ENCODE measurements at places on chromosomes 4 and X.

DNA sequence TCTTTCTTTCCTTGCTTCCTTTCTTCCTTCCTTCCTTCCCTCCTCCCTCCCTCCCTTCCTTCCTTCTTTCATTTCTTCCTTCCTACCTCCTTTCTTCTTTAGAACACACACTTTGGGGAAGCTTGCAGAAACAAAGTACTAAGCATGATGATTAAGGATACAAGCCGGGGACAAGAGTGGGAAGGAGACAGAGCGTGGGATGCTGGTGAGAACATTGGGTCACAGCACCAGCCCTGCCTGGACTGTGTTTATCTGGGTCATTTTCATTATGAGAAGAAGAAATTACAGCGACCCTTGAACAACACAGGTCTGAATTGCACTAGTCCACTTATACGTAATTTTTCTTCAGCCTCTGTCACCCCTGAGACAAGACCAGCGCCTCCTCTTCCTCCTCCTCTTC, 169.3 kb upstream of the TBL1X start:
- DNase-seq = no peak

GRCh38 chr4:173539986-173540385, 10.0 kb upstream of the HAND2 start:
- no peak for DNase-seq

DNA sequence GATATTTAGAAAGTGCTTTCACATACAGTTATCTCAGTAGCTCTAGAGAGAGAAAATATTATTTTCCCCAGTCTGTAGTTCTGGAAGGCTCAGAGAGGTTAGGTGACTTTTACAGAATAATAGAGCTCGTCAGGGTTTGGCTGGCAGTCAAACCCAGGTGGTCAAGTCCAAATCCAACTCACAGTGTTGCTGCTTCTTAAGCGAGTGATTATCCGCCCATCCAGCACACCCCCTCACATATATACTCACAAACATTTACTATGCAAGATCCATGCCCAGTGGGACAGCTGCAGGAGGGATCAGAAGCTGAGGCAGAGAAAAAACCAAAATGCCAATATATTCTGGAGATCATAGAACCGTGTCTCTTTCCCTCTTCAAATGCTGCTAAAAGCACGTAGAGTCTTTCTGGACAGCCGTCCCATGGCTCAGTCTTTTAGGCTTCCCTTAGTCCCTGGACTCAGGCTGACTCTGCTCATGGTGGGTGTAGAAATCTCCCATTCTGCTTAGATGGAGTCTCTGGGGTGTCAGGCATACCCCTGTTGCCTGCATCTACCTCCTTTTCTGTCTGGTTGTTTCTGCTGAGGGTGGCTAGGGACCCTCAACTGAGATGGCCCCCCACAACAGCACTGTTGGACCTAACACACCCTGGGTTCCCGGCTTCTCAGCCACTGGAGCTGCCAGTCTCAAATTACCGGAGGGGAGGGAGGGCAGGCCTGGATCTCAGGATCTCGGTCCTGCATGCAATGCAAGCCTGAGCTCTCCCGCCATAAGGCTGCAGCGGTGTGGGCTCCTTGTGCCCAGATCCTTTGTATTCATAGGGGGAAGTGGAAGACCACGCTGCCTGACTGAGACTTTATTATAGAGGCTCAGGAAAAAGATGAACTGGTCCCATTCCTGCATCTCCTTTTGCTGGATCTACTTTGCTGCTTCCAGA, at the start of gene CHRNA9:
CHRNA9 (plus strand) TSS at position 743 of the 934 bp plus-strand sequence; CDS start at position 878, 135 bp downstream.
- DNase-seq = no peak

DNA sequence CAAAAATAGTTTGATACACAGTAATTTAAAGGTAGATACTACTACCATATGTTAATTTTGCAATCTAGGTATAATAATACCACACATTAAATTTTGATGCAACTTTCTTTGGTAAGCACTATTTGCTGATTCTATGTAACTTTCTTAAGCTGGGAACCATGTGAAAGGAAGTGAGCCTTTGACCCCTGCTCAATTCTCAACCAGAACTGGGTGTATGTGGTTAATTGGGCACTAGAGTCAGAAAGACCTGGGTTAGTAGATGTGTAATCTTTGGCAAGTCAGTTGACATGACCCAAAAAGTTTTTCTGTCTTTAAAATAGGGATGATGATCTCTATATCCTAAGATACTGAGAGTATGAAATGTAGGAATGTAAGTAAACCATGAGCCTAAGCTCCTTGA, 22.4 kb downstream of the TLR2 start:
- DNase-seq = no peak

DNA sequence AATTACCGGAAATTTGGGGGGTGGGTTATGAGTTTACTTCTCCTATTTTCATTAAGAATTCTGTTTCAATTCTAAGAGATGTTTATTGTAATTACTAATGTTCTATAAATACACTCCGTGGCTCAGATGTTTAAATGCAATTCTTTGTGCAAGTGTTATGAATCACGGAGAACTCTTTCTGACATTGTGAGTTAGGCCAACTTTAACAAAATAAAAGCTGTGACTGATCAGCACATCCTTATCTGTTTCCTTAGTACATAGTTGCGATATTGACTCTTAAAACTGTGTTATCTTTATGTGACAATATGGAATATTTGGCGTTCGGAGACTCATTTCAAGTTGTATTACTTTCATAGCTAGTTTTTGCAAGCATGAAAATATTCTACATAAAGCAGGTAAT, 902 bp downstream of the KLHL4 start:
- DNase-seq = no peak

GRCh38 chr4:93791570-93792195, 36.9 kb upstream of the ATOH1 start:
- DNase-seq = no peak

DNA sequence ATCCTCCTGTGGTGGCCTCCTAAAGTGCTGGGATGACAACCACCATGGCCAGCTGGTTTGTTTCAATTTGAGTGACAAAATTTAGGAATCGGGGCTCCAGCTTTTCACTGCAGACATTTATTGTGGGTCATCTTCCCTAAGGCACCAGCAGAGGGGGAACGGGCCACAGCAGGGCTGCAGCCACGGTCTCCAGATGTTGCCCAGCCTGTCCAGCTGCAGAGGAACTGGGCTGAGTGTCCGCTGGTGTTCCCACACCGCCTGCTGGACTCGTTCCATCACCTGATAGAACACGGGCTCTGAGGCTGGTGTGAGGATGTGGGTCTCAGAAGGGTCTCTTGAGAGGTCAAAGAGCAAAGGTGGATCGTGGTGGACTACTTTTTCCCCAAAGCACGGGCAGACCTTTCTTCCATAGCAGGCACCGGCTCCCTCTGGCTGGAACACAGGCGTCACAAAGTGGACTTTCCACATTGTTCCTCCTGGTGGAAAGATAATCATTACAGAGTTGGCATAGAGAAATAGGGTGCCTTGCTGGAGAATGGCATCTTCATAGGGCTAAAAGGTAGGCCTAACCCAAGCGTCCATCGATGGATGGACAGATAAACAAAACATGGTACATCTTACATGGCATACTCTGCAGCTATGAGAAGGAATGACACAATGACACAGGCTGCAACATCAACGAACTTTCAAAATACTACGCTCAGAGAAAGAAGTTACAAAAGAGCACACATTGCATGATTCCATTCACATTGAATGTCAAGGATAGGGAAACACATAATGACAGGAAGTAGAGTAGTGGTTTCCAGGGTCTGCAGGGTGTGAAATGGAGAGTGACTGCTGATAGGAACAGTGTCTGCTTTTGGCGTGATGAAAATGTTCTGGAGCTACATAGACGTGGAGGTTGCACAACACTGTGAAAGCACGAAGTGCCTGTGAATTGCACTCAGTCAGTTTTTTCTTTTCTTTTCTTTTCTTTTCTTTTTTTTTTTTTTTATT, 5.9 kb upstream of the ARSD start:
- DNase-seq = no peak

GRCh38 chr4:113617195-113617594, 144.3 kb downstream of the CAMK2D start:
- no peak for DNase-seq

DNA sequence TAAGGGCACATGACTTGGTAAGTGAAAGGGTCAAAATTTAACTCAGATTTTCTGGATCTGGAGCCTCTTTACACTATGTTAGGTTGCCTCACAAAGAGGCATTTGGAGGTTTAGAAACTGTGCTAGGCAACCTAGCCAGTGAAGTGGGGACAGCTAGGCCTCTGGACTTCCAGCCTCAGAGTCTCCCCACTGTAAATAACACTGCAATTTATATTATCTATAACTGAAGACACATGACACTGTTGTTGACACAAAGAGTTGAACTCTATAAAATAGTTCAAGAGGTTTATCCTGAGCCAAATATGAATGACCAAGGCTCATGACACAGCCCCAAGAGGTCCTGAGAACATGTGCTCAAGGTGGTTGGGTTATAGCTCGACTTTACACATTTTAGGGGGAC, 74.9 kb upstream of the IQCM start:
- DNase-seq = no peak

Measured in effector CD4-positive, alpha-beta T cell (primary cell).